ENCODE measurements at places on chromosomes 2 and 18.

GRCh38 chr2:159399716-159400415 is 113.4 kb upstream of the WDSUB1 start:
- no peak for DNase-seq

DNA sequence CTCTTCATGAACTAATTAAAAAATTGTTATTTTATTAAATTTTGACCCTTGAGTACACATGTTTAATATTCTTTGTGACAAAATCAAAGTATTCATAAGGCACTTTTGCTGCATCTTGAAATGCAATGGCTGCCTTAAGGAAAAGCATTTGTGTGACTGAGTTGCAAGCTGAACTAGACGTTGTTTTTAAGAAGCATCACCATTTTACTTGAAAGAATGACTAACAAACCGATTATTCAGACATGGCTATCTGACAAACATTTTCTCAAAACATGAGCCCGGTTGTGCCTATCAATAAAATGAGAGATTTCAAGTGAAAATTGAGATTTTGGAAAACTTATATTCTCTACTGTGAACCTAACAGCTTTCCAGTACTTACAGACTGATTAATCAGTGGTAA is 2.8 kb downstream of the GCFC2 start:
- no peak for DNase-seq

DNA sequence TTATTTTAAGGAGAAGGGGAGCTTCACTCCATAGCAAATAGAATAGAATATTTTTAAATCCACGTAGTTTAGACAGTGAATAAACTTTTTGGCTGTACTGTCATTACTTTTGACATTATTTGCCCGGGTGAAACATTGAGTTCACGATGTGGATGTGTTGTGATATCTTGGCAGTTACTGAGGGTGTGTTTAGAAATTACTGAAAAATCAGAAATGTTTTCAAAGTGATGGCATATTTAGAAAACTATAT is 769 bp upstream of the FAM98A start:
- no peak for DNase-seq

DNA sequence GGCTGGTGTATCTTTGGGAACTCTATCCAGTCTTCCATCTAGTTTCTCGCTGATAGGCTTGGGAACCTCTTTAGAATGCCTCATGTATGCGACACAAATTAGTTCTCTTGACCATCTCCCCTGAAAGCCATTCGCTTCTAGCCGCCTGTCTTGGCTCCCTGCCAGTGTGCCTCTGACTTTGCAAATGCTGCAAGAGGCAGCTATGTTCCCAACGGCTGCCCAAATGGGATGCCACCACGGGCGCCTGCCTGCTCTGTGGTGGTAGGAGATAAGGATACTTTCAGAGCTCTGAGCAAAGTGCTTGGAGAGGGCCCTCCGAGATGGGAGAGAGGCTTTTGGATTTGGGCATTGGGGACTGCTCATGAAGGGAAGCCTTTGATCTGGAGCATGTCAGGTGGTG is 77.7 kb upstream of the IGFBP5 start:
- no peak for DNase-seq

GRCh38 chr2:106695919-106696318 is 190.0 kb downstream of the ST6GAL2 start:
- no peak for DNase-seq

- no peak for DNase-seq
Measured at GRCh38 chr2:226661789-226662545, 137.7 kb downstream of the IRS1 start.

DNA sequence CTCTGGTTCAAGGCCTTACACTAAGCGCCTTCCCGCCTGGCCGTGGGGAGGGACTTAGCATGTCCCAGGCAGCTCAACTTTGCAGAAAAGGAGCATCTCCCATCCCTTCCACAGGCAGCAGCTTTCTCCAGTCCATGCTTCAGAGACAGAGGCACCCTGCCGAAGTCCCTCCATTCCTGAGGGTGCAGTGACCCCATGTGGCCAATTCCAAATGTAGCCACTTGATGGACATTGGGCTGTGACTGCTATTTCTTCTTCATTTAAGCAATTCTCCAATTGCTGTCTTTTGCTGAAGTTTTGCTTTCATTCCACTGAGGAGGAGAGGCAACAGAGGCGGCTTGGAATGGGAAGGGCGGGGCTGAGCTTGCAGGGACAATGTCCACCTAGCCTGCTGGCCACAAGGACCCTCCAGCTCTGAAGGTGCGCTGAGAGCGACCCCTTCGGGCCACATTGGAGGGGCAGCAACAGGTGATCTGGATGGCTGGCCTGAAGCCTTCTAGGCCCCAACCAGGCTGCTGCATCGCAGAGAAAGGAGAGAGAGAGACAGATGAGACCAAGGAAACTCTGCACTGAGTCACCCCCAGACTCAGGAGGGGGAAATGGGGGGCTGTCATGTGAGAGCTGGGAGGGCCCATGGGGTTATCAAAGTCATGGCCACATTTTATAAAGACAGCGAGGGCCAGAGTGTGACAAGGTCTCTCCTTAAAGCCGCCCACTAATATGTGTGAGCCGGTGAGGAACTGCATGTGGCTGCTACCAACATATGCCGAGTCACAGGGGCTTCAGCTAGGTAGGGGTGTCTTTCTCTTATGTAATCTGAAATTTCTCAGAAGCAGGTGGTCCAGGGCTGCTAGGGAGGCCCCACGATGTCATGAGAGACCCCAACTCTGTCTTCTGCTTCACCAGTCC is 61.3 kb downstream of the LONRF2 start:
- no peak for DNase-seq

DNA sequence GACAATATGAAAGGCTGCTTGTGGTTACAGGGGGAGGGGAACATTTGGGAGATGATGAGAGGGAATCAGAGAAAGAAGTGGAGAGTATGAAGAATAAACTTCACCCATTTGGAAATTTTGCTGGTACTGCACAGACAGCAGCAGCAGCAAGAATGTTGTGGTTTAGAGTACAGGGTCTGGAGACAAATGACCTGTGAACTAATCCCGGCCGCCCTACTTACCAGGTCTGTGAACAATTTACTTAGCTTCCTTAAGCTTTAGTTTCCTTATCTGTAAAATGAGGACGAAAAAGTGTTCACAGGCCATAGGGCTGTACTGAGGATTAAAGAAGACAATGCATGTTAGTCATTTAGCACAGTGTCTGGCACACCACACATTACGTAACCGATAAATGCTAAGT is 685.4 kb upstream of the CELF4 start:
- DNase-seq = no peak

- no peak for DNase-seq
Measured at GRCh38 chr2:118371515-118371914, 283.2 kb downstream of the INSIG2 start.

GRCh38 chr2:66414896-66415295 is 20.0 kb upstream of the MEIS1 start:
- no peak for DNase-seq

DNA sequence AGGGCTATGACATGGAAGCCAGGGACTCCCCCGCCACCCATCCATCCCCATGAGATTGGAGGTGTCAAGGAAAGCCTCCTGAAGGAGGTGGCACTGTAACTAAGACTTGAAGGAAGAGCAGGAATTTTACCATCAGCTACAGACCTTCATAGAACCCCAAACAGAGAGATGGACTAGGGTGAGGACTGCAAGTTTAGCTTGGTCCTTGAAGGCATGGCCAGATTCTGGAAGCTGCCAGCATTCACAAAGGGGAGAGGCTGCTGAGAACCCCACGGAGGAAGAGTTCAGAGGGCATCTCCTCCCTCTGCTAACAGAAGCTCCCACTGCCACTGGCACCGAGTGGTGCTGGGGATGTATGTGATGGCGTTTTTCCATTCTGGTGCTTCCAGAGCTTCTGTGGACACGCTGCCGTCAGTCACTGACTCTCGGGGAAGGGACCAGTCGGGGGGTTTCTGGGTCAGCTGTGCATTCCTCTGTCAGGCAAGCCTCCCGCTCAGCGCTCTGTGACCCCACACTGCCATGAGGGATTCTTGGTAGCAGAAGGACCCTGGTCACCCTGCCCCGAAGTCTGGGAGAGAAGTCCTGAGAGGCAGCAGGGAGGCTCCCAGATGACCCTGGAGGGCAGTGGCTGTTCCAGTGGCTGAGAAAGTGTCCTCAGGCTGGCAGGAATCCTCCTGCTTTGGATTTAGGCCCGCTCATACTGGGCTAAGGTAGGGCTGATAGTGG is 18.1 kb downstream of the TMEM185B start:
- no peak for DNase-seq

DNA sequence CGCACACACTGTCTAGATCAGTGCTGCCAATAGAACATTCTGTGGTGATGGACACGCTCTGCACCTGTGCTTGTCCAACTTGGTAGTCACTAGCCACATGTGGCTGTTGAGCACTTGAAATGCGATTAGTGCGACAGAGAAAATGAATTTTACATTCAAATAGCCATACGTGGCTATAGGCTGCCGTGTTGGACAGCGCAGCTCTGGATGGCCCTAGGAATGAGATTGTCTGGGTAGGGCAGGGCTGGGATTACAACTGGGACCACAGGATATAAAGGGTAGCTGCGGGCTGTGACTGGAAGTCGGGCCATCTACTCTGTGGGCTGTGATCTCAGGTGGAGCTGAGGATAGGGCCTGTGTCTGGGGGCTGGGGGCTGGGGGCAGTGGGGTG is 5.2 kb downstream of the ASIC4 start:
- DNase-seq = no peak

GRCh38 chr2:103809415-103809814 is 1044.5 kb upstream of the POU3F3 start:
- no peak for DNase-seq

DNA sequence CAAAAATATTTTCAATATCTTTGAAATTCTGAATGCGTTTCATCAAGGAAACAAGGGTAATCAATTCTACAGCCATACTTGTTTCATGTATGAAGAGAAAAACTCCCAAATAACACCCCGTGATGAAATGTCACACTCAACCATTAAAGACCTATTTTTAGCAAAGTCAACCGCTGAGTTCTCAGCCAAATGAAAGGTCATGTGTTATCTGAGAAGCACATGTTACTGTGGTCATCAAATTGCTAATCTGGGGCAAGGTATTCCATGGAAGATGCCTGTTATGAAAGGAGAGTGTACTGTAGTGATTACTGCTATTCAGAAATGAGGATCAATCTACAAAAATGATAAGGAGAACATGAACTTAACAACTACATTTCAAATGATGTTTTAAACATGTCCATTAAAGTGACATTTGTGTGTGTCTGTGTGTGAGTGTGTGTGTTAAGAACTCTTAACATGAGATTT is 126.7 kb downstream of the BCL2 start:
- DNase-seq = no peak

DNA sequence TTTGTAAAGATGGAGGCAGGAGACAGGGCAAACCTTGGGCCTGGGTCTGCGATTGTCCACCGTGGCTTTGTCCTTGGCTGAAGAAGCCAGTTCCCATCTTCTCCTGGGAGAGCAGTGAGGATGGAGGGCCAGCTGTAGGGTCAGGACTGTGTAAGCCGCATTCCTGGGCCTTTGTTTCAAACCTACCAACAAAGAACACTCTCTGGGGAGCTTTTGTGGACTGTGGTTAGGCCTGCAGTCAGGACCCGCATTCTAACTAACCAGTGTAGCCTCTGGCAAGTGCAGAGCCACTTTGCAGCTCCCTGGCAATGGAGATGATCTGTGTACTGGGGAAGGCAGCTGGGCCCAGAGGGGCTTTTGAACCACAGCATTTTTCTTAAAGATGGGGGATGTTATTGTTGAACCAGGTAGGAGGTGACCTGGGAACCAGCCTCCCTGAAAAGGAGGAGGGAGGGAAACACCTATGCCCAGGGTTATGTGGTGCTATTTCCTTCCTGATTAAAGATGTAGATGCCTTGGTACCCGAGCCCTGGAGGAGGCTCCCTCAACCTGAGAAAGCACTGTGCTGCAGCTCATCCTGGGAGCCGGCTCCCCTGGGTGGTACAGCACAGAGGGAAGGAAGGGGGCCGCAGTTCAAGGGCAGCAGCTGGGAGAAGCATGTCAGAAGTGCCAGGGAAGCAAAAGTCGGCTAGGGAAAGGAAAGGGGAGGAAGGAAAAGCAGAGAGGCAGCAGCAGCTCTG is 12.7 kb upstream of the SMAD4 start:
- no peak for DNase-seq

- DNase-seq = no peak
Measured at GRCh38 chr2:64359892-64360657, 93.9 kb upstream of the LGALSL start.

- no peak for DNase-seq
Measured at GRCh38 chr2:101185656-101186055, 34.5 kb upstream of the TBC1D8 start.

GRCh38 chr2:241017228-241017940 is 19.0 kb downstream of the SNED1 start:
- no peak for DNase-seq

DNA sequence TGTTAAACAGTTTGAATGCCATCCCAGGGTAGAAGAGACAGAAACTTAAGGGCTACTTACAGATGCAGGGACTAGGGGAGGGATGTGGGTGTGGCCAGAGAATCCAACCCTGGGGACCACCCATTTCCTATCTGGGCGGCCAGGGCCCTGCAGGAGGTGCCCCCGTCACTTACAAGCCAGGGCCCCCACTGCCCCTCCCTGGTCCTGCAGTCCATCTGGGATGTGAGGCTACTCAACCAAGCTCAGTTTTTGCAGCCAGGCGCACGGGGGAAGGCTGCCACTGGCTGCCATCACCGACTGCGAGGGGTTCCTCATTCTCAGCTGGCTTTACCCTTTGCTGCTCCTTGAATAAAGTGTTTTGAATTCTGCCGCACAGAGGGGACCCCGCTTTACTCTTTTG is 42.1 kb downstream of the RRM2 start:
- DNase-seq = no peak

DNA sequence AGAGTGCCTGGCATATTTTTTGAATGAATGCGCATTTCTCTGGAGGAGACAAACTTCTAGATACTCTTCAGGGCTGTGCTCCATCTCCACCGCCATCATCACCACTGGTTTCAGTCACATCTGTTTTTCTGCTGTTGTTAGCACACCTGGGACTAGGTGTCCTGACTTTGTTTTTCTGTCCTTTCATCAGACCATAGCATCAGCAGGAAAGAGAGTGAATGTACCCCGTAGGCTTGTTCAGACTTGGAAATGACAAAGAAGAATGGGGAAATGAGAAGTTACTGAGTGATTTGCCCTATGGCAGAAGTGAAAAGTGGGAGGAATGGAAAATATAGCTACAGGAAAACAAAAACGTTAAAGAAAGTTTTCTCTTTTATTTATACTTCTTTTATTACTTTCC is 965.2 kb upstream of the FANCL start:
- no peak for DNase-seq

- no peak for DNase-seq
Measured at GRCh38 chr2:69113627-69114026, 100.6 kb downstream of the ANTXR1 start.

GRCh38 chr2:186696290-186696689 is 2.4 kb downstream of the FAM171B start:
- DNase-seq = no peak

DNA sequence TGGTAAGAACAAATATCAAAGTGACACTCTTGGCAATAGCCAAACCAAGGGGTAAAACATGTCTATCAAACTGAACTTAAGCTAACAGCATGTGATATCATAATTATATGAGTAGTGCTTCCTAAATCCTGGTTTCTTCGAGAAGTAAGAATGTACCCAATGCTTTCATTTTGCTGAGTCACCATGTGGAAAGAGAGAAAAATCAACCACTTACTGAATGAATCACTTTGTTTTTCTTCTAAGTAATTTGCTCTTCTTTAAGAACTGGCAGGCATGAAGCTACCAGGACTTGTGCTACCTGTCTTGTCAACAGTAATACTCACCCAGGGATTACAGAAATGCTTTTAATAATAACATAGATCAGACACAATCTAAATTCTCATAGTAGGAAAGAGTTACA is 19.0 kb upstream of the DUSP19 start:
- DNase-seq = no peak

All from cortex of kidney (tissue), 1 donor.